ENCODE measurements at places on chromosomes 6 and 20.

DNA sequence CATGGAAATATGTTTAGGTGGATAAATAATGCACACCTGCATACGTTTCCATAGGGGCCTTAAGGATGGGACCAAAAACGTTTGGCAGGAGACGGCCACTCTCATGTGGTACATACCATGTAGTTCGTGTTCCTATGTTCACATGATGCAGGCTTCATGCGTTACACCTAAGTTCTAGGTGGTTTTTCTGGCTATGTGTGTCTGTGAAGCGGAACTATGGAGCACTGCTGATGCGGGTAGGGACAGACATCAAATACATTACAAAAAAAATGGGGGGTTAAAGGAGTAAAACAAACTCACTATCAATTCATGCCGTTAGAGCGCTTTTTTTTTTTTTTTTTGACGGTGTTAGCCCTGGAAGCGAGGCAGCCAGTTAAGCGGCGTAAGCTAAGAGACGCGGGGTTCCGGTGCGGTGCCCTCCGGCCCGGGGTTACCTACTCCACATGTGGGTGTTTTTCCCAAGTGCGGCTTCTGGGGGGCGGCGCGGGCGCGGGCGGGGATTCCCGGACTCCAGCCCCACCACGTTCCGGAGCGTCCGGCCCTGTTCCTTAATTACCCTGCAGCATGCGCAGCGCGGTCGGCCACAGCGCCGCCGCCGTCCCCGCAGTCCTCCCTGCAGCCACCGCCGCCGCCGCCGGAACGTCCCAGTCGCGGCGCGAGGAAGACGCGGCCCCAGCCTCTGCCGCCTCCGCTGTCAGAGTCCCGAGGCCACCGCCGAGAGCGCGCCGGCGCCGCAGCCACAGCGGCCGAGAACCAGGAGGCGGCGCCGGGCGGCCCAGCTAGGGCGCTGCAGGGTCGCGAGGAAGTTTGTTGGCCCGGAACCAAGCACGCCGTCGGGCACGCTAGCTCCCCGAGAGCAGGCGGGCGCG, 648 bp downstream of the COL19A1 start:
- peak; percentile 25 for DNase-seq

- no peak for DNase-seq
Observed at GRCh38 chr20:64053841-64054661, 4.6 kb upstream of the SOX18 start.

- DNase-seq = no peak
Observed at GRCh38 chr6:136506124-136506799, 44.0 kb downstream of the MAP7 start.

- no peak for DNase-seq
Observed at GRCh38 chr6:12595161-12595811, 121.3 kb upstream of the PHACTR1 start.

DNA sequence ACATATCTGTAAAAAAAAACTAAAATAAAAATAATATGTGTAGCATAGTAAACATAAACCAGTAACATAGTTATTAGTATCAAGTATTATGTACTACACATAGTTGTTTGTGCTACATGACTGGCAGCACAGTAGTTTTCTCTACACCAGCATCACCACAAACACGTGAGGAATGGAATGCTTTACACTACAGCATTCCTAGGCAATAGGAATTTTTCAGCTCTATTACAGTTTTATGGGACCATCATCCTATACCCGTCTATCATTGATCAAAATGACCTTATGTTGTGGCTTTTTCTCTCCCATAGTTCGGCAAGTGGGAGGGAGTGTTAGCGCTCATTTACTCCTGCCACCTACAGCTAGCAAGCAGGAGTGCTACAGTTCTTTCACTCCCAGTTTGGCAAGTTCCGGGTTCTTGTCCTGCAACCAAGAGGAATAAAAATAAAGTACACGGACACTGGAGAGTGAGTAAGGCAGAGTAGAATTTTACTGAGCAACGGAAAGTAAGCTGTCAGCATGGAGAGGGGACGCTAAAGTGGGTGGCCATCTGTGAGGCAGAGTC, 196.8 kb upstream of the HSF2 start:
- DNase-seq = no peak

DNA sequence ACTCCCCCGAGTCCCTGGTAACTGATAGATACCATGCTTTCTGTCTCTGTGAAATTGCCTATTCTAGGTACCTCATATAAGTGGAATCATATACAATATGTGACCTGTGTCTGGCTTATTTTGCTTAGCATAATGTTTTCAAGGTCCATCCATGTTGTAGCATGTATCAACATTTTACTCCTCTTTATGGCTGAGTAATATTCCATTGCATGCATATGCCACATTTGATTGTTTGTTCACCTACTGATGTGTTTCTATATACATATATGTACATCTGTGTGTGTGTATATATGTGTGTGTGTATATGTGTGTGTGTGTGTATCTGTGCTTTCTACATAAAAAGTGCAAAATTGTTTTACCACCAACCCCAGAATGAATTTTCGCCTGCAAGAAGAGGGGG, 119.1 kb downstream of the ADAT2 start:
- no peak for DNase-seq

GRCh38 chr20:49850463-49851230, 38.0 kb downstream of the SLC9A8 start:
- DNase-seq = no peak

DNA sequence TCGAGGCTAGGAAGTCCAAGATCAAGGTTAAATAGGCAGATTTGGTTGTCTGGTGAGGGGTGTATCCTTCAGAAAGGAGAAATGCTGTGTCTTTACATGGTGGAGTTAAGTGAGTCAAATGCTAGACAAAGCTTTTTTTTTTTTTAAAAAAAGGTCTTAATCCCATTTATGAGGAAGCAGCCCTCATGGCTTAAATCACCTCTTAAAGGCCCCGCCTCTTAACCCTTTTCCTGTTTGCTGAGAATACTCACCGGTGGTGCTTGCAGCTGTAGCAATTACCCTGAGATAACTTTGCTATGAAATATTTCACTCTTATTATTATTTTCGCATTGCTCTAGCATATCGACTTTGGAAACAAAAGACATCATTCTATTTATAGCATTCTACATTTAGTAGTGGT, 30.8 kb downstream of the FBXO30 start:
- no peak for DNase-seq

- DNase-seq = no peak
Observed at GRCh38 chr6:12017876-12018401, 5.8 kb downstream of the HIVEP1 start.

- DNase-seq = no peak
Observed at GRCh38 chr6:3324262-3324942, 65.7 kb downstream of the PSMG4 start.

- DNase-seq = no peak
Observed at GRCh38 chr20:57809661-57810172, 99.9 kb upstream of the PMEPA1 start.

GRCh38 chr6:45838451-45838850, 177.2 kb downstream of the CLIC5 start:
- no peak for DNase-seq

DNA sequence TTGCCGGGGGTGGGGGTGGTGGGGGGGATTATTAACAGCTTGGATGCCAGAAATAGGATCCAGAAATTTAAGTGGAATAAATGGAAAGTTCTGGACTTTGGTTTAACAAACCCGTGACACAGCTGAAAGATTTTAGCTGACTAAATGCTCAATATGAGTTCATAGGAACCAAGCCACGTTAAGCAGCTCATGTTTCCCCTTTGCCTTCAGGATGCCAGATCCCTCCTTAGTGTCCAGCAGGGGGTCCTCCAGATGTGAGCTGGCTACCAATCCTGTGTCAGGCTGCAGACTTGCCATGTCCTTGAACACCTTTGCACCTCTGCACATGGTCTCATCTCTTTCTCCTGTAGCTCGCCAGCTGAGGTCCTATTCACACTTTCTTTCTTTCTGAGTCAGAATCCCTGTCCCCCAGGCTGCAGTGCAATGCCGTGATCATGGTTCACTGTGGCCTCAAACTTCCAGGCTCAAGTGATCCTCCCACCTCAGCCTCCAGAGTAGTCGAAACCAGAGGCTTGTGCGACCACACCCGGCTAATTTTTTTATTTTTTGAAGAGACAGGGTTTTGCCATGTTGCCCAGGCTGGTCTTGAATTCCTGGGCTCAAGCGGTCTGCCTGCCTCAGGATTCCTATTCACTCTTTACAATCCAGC, 133.3 kb upstream of the ARMC2 start:
- DNase-seq = no peak

DNA sequence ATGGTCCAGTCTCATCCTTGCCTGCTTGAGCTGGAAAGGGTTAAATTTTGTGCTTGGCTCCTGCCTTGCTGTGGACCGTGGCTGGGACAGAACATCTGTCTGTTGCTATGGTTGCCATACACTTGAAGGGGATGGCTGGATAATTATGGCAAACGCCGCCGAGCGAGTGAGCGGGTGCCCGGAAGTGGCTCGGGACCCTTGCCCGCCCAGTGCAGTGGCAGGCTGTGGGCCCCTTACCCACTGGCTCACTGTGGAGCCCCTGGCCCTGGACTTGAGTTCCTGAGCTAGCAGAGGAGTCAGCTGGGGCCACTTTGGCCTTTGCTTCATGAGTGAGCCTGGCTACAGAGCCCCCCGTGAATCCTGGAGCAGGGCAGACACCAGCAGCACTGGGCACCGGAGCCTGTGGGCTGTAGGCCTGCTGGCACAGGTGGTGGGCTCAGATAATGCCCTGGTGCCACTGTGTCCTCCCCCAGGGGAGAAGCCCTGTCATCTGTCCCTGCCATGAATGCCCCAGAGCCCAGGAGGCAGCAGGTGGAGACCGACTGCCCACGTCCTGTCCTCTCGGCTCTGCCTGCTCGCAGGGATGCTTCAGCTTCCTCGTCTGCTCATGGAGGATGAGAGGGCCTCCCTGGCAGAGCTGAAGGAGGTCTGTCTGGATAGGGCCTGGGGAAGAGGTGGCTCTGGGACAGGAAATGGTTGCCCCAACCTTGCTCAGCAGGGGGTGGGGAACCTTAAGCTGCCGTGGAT, 25.5 kb upstream of the NOL4L start:
- DNase-seq = no peak

DNA sequence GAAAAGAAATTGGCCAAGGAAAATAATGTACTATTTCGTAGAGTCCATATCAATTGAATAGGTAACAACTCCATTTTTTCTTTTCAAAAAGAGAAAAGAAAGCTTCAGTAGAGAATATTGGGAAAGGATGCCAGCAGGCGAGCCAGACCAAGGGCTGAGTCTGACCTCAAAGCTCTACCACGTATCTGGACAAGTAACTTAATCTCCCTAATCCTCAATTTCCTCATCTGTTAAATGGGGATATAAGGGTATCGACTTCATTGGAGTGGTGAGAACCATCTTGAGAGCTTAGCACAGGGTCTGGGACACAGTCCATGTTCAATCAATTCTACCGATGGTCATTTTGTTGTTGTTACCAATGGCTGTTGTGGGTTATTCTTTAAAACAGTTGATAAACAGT, 63.2 kb upstream of the TBC1D7 start:
- no peak for DNase-seq

DNA sequence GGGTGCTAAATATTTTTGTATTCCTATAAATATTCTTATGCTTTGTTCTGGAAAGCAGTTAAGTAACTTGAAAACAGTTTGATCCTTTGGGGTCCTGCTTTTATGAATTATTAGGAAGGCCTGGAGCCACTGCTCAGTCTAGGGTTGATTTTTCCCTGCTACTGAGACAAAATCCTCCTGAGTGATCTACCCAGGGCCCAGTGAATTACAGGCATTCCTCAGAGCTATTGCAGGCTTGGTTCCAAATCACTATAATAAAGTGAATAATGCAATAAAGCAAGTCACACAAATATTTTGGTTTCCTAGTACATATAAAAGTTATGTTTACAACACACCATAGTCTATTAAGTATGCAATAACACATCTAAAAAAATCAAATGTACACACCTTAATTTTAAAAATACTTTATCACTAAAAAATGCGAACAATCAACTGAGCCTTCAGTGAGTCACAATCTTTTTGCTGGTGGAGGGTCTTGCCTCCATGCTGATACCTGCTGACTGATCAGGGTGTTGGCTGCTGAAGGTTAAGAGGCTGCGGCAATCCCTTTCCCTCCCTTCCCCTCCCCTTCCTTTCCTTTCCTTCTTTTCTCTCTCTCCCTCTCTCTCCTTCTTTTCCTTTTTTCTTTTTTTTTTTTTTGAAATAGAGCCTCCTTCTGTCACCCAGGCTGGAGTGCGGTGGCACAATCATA, 43.0 kb downstream of the DNAAF9 start:
- no peak for DNase-seq

GRCh38 chr6:124901084-124901483, 61.2 kb upstream of the RNF217 start:
- no peak for DNase-seq

- no peak for DNase-seq
Observed at GRCh38 chr6:43944908-43945767, 175.1 kb downstream of the VEGFA start.

GRCh38 chr6:108594640-108595039, 33.9 kb downstream of the FOXO3 start:
- DNase-seq = no peak

DNA sequence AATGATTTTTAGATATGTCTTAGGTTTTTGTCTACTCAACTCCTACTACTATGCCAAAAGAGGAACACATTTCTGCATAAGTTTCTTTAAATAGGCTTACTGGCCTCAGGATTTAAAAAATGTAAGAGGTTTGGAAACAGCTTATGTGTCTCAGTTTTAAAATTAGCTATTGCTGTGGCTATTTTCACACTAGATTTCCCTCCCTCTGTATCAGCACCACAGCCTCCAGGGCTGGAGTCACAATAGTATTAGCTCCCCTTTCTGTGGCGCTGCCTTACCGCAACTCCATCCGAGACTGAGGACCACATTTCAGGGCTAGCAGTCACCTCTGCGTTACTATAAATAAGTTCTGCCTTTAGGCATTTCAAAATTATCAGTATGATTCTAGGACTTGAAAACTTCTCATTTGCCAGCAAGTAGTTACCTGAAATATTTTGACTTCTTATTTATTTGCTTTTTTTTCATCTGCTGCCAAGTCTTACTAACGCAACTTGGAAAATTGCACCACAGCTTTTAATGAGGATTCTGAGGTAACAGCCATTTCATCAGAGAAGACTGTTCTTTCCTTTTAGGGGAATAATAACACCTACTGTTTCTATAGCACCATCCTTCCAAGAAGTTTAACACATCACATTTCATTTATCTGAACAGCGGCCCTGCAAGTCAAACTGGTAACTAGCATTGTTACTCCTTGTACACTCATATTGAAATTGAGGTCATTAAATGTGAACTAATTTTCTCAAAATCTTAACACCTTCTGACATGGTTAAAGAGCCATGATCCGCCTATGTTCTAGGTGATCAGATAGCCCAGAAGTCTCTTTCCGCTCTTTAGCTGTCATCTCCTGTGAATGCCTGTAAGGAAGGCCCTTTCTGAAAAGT, 105.9 kb downstream of the GJA10 start:
- no peak for DNase-seq

- no peak for DNase-seq
Observed at GRCh38 chr6:160248538-160248937, 10.1 kb downstream of the SLC22A2 start.

Data from stimulated activated CD8-positive, alpha-beta memory T cell treated with anti-CD3 and anti-CD28 coated beads, Interleukin-2, amount 100 ng/mL, for 1 hour (primary cell).